ENCODE measurements at places on chromosomes 1 and 21.

DNA sequence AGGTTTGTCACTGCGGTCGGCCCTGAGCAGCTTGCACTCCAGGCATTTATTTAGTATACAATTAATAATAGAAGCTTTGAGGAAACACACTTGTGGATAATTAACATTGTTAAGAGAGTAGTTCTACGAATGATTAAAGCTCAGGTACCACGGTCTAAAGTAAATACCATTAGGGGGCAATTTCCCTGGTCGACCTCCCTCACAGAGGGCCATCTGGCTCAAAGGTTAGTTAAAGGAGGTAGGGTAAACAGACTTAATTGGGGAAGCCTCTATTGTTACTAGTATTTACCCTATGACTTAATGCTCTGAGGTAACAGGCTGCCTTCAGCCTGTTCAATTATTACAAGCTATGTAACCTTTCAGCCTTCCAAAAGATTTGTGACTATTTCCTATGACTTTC, 122.3 kb upstream of the SLC44A3 start:
- no peak for DNase-seq

DNA sequence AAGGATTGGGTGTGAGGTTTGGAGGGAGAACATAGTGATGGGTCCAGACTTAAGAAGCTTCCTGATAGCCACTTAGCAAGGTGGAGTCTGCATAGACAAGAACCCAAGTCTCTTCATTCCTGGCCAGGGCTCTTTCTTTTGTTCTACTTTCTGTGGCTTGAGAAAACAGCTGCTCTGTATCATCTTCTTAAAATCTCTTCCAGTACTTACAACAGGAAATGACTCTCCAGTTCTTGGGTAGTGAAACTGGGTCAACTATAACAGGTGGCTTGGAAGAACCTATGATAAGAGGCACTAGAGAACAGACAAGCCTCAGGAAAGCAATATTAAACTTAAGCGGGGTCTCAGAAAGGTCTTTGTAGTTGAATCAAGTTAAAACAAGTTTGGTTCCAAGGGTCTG, 148.1 kb upstream of the USP24 start:
- no peak for DNase-seq

DNA sequence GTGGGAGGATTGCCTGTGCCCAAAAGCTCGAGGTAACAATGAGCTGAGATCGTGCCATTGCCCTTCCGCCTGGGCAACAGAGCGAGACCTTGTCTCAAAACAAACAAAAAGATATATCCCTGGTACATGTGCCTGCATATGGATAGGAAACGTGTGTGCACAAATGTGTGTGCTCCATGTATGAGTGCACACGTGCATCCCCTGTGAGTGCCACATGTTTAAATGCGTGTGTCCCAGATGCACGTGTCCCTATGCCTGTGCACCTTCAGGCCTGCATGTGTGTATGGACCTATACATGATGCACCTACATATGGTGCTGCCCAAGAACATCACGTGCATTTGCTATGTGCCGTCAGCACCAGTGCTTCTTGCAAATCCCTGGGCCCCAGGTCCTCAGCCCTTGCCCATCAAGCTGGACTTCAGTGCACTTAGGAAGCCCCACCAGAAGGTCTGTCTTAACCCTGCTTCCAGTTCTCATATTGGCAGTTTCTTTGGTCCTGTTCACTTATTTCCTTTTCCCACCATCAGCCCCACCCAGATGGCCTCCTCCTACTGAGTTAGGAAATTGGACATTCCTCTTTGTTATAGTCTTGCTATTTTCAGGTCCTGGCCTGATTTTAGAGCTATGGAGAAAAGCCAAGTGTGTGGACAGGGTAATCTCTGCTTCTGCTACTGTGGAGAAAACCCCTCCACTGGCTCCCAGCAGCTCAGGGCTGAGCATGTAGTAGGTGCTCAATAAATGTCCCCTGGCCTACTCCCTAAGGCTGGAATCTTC, 15.4 kb downstream of the TIE1 start:
- DNase-seq, result no peak

DNA sequence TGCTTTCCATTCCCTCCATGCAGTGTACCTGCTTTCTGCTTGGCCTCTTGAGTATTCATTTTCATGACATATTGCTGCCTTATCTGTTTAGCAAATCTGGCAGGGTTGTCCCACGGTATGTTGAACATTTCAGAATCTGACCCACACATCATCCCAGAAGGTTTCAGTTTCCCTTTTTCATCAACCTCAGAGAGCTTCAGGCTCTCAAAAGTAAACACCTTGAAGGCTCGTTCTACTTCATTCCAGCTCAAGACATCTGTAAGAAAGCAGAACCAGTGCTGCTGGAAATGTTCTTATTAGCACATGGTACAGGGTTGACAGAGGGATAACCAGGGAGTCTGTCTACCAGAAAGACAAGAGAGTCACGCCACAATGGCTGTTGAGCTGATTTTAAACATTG, 103.6 kb downstream of the SPAG17 start:
- DNase-seq, result no peak

Data from activated CD8-positive, alpha-beta T cell treated with anti-CD3 and anti-CD28 coated beads for 36 hours (primary cell).